ENCODE measurements at places on chromosomes 11 and 22.

DNA sequence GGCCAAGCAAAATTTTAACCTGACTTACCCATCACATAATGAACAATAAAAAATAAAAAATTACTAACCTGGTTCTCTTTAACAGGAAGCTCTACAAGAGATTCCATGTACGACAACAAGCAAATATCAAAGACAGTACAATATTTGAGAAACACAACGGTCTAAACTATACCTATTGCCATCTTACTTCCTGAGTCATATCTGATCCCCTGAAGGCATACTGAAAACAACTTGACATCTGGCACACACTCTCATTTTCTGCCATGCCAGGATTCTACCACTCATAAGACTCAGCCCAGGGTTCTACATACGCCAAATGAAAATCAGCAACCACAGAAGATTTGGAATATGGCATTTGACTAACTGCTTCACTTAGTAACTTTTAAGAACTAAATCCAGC, 13.8 kb downstream of the DENND5A start:
- no peak for DNase-seq

- no peak for DNase-seq
Observed at GRCh38 chr11:7654195-7654705, 19.1 kb downstream of the CYB5R2 start.

DNA sequence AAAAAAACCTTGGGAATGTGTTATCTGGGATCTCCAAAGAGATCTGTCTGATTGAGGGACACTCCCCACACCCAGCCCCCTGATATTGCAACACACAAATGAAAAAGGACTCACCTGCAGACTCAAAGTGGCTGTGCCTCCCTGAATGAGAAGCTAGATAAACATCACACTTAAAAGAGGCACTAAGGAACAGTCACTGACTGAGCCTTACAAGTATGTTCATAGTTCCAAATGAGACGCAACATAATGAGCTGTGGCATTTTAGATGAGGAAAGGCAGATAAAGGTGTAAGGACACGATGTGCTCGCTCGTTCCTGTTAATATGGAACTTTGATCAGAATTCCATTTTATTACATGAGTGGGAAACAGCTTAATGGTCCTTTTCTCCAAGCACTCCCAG, 21.0 kb upstream of the CFAP300 start:
- DNase-seq: no peak

- peak; percentile 66 for DNase-seq
Observed at GRCh38 chr11:96188243-96189006, 154.6 kb downstream of the MAML2 start.

GRCh38 chr11:44887636-44888035, 63.0 kb downstream of the TP53I11 start:
- no peak for DNase-seq

DNA sequence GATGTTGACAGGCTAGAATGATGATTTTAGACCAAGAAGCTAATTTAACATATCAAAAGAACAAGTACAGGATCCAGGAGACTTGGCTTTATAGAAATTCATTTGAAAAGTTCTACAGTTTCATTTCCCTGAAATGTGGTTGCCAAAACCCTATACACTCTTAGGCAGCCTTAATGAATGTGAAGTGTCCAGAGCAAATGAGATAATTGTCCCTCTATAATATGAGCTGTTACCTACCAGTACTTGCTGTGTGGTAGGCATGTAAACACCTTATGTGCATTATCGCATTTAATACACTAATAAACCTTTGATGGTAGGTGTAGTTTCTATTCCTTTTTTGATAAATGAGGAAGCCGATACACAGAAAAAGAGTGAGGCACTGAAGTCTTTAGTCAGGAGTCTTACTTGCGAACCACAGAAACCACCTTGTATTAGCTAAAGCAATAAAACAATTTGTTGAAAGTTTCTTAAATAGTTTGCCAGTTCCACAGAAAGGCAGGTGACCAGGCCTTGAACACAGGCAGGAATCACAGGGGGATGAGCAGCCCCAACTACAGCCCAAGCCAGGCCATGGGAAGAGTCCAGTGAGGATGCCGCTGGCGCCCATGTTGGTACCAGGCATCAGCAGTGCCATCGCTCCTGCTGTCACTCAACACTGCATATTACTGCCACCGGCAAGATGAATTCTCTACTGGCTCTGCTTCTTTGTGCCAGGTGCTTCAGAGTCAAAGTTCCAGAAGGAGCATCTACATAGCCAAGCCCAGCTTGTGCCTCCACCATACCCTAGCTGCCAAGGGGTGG, 81.7 kb downstream of the SWAP70 start:
- no peak for DNase-seq

GRCh38 chr22:26139310-26139709, 30.0 kb upstream of the SEZ6L start:
- DNase-seq: no peak

DNA sequence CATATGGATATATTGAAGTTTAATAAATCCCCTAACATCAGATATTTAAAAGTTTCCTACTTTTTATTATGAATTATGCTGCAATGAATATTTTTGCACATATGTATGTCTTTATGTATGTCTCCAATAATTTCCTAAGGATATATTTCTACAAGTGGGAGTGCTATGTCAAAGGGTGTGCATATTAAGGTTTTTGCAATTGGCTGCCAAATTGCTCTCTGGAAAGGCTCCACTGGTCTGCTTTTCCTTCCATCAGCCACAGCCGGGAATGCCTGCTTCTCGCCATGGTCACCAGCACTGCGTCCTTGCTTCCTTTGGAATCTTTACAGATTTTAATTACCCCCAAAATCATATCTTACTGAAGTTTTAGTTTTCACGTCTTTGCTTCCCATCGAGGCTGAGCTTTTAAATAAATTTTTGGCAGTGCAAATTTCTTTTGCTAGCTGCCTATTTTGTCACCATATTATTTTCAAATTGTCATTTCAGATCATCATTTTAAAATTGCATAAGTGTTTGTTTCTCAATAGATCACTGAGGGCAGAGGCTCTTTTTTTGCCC, 221.7 kb downstream of the SNX19 start:
- DNase-seq: no peak

GRCh38 chr11:67054346-67054835, 2.3 kb upstream of the RHOD start:
- DNase-seq: peak; percentile 60
